ENCODE measurements at places on chromosomes 11 and 22.

- no peak for DNase-seq
Observed at GRCh38 chr11:94501522-94501921, 7.7 kb downstream of the ANKRD49 start.

DNA sequence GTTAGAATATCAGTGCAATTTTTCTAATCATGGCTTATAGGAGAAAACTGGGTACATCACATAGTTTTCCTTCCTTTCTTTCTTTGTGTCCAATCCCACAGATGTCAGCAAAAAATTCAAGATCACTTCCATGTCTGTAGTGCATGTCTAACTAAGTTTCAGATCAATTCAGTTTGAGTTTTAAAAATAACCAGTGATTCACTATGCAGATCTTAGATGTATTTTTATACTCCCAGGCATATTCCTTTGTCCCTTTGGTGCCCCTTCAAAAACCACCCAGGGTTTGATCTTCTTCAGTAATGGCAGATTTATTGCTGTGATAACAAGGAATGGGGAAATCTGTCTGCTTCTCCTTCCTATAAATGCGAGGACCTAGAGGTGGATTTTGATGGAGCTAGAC, 915.6 kb downstream of the METTL15 start:
- DNase-seq, result no peak

DNA sequence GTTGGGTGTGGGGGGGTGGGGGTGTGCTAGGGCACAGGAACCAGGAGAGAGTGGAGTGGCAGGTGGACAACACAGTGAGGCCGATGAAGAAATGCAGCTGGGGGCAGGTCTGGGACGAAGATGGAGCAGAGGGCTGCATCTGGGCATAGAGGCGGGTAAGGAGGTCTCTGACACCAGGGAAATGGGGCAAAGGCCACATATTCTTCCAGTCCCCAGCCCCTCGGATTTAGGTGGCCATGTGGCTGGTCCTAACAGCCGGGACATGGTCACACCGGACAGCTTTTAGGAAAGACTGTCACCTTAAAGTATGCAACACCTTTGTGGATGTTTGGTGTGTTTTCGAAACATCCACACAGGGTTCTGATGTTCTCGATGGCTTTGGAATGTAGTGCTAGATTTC, 5.0 kb upstream of the PARVG start:
- DNase-seq, result no peak

- DNase-seq, result peak; percentile 10
Observed at GRCh38 chr11:83349296-83349695, 63.1 kb upstream of the CCDC90B start.

DNA sequence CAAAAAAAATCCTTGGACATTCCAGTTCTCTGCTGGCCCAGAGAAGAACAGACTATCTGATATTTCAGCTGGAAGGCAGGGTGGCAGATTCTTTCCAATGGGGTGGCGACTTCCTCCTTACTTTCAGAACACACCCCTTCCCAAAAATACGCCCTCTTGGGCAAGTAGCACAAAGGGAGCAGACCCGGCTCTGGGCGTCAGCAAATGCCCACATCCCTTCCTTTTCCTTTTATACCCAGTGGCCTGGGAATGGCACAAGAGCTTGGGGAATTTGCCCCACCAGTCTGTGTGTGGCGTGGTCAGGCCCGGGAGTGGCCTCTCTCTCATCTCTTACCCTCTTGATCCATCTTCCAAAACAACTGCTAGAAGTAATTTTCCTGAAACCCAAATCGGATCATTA, 33.0 kb upstream of the NUP160 start:
- DNase-seq, result no peak

DNA sequence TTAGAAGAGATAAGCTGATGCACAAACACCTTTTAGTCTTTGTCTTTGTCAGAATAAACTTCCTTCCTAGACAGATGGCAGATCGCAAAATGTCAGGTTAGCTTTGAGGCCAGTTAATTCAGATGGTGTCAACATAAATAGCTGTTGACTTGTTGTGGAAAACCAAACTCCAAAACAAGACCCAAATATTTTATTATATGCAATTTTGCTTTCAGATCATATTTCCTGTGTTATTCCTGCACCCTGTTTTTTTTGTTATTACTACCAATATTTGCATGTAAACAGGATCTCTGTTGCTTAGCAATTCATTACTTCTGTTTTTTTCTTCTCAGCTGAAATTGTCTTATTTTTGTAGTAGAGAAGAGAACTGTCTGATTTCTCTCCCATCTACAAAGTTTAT, 316.0 kb downstream of the ETS1 start:
- DNase-seq, result no peak

- no peak for DNase-seq
Observed at GRCh38 chr11:58227956-58228615, 632 bp downstream of the OR10Q1 start.

GRCh38 chr11:59802639-59803176, 7.9 kb downstream of the MRPL16 start:
- DNase-seq, result peak; percentile 33

GRCh38 chr11:43957571-43957970, 15.1 kb downstream of the C11orf96 start:
- DNase-seq, result no peak

DNA sequence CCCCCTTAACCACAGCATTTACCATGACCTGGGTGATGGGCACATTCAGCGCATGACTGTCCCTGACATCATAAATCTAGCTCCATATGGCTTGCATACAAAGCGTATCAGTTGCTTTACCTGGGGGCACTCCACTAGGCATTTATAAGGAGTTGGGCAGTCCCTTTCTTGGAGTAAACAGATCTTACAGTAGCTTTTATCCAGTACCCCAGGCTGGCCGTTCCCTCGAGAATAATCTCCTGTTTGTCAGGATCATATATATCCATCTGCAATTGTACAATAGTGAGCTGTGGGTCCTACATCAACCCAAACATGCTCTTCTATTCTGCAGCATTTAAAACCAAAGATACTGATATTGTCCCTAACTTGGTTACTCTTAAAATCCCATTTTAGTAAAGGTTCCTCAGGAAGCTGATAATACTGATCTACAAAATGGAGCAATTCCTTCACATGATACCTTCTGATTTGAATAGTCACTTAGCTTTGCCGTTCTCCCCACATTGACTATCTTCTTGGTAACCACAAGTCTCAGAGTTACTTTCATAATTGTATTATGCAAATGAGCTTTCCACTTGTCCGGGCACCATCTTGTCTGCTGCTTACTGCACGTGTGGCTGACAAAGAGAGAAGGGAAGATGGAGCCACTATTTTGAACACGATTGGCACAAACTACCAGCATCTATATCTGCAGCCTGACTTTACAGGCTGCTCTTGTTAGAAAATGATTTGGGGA, 205.0 kb downstream of the CWF19L2 start:
- no peak for DNase-seq

DNA sequence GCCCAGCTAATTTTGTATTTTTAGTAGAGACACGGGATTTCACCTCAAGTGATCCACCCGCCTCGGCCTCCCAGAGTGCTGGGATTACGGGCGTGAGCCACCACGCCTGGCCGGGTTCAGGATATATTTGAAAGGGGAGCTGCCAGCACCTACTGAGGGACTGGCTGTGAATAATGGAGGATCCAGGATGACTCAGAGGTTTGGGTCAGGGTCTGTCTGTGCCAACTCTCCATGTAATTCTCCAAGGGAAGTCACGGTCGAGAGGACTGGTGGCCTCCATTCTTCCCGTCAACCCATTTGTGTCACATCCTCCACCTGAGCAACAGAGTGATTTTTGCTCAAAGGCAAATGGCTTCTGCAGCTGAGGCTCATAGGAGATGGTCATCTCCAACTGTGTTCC, 3.6 kb upstream of the ARRB1 start:
- no peak for DNase-seq

- no peak for DNase-seq
Observed at GRCh38 chr22:22936180-22936914, 48.7 kb downstream of the IGLL5 start.

DNA sequence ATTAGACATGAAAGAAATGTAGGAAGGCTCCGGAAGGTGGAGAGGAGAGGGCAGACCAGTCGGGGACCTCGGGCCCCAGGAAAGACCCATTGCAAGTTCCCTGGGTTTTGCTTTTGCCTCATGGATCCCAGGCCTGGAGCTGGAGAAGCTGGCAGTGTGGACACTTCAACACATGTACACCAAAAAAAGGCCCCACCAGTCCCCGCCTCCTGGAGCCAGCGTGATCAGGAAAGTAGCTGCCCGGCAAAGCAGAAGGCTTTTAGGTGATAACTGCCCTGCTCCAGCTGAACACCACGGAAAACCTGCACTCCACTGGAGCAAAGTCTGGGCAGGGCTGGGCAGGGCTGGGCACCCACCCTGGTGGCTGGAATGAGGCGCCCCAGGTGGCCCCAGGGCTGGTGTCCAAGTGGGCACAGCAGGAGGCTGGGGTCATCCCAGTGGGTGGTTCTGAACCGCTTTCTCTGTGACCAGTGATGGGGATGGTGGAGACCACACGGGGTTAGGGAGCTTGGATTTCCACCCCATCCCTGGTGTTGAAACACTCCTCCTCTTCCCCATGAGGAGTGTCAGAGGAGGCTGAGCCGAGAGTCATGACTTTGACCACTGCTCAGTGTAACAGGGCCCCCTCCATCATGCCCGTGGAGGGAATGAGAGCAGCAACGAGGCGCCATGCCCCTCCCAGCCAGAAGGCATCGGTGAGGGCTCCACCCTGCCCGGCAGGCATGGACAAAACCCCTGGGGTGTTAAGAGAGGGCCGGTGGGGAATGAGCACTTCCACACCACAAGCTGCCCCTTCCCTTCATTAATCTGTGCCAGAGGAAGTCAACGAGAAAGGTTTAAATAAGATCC, 16.9 kb upstream of the MUC5AC start:
- DNase-seq, result no peak

DNA sequence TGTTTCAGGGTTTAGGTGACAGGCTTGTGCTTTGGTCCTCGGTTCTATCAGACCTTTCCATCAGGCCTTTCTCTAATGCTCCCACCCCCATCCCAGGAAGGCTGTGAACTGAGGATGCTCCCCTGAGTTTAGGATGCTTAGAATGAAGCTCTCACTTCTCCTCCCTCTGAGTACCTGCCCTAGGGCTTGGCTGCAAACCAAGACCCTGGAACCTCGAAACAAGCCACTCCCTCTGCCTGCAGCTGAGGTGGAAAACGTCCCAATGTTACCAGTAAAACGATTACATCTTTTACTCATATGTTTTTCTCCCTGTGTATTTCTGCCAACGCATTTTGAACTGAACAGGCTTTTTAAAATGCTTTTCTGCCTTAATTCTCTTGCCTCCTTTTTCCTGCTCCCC, 54.5 kb upstream of the BMAL1 start:
- no peak for DNase-seq

DNA sequence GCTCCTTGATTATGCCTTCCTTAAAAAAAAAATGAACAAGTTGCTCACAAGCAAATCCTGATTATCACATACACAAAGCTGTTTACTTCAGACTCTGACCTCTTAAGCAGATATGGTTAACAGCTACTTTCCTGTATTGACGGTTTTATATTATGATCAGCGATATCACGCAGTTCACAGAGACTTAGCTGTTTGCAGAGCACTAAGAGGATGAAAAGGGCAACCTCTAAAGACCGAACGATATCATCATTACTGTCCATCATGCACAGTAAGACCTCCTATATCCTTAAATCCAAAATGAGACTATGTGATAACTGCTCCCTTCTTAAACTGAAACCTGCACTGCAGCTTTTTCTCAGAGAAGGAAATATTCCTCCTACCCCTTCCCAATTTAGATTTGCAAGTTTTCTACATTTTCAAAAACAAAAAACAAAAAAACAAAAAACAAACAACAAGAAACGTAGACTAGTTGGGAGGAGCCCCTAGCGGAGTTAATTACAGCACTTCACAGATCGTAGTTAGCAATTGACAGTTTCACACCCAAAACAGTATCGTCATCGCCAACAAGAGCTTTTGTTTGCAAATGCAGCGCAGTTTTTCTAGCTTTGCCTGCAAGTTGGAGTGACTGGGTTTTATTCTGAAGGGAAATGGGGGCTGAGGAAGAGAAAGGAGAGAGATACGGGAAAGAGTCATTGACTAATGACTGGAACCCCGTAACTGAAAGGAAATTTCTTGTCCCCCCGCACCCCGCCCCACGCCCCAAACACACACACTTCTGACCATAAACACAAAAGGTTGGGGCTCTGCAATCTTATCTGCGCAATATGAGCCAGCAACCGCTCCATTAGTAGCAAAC, 1.2 kb downstream of the DDX6 start:
- DNase-seq, result peak; percentile 37

GRCh38 chr11:13818325-13818724, 144.2 kb upstream of the SPON1 start:
- no peak for DNase-seq

- DNase-seq, result no peak
Observed at GRCh38 chr11:104148074-104148473, 15.9 kb downstream of the PDGFD start.

GRCh38 chr22:40258017-40258416, 80.3 kb downstream of the TNRC6B start:
- no peak for DNase-seq

GRCh38 chr11:36594316-36594989, at the start of gene IFTAP:
IFTAP (plus strand) TSS chr11:36594502; CDS start chr11:36610104, 15,602 bp downstream.
- DNase-seq, result peak; percentile 86

GRCh38 chr22:27873472-27873871, 45.6 kb downstream of the PITPNB start:
- DNase-seq, result no peak

DNA sequence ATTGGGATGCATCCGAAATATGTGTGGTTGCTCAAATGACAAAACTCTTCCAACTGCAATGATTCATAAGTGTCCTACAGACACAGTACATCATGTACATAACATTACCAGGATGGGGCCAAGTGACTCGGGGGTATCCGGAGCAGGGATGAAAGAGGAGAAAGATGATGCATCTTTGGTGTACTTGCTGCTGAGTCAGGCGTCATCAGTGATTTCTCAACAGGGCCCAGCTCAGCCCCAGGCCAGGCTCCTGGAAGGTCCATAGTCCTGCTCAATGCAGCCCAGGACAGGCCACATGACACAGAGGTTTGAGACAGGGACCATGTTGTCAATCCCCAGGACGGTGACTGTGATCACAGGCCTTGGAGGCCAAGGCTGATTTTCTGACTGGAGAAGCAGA, 59.3 kb downstream of the GGTLC2 start:
- no peak for DNase-seq

DNA sequence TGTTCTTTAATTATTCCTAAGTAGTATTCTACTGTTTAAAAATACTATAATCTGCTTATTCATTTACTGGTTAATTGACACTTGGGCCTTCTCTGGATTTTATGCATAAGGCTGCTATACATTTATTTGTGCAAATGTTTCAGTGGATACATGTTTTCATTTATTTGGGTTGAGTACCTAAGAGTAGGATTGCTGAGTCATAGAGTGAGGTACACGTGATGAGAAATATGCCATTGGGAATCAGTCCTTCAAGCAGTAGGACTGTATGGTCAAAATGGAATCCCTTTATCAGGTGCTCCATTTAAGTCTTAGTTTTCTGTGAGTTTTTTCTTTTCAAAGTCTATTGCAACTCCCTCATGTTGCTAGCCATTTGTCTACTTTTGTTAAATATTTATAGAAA, 275.2 kb upstream of the SORL1-AS1 start:
- no peak for DNase-seq

- DNase-seq, result no peak
Observed at GRCh38 chr11:32297611-32298011, 137.7 kb downstream of the WT1 start.

- DNase-seq, result no peak
Observed at GRCh38 chr11:27520226-27520625, 13.7 kb upstream of the LIN7C start.
